ENCODE measurements at places on chromosomes 5 and 9.

DNA sequence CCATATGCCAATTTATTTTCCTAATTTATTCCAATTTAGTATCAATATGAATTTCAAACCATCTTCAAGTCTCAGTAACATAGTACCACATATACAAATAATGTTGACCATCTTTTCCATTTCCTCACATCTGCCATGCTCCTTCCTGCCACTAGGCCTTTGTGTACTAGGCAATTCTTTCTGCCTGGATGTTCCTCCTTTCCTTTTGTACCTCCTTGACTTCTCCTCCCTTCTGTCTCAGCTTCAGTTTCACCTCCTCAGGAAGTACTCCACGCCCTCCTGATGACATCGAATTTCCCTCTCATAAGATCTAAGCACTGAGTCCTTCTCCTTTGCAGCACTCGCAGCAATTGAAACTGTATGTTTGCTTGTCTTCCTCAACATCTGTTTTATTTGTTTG, 53.9 kb downstream of the MEF2C start:
- no peak for DNase-seq

GRCh38 chr9:3477236-3477834, 48.5 kb downstream of the RFX3 start:
- DNase-seq, result no peak

DNA sequence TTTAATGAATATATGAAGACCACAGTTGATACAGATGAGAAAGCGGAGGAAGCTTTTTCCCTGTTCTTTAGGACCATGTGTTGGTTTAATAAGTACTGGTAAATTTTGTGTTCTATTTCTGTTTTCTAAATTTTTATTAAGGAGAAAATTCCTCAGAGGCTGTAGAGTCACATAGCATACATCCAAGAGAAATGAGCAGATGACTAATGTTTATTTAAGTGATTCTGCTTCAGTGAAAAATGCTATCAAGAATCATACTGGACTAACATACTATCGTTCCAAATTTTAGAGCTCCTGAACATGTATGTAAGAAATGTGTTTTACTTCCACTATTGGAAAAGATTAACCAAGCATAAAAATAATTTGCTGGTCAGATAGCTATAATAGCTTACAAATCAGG, 115.0 kb downstream of the KIAA1958 start:
- no peak for DNase-seq

- DNase-seq, result no peak
These were observed 23.5 kb downstream of the PDGFRB start for GRCh38 chr5:150131978-150132694.

- DNase-seq, result no peak
These were observed 154.3 kb upstream of the RAI14 start for GRCh38 chr5:34501840-34502239.

DNA sequence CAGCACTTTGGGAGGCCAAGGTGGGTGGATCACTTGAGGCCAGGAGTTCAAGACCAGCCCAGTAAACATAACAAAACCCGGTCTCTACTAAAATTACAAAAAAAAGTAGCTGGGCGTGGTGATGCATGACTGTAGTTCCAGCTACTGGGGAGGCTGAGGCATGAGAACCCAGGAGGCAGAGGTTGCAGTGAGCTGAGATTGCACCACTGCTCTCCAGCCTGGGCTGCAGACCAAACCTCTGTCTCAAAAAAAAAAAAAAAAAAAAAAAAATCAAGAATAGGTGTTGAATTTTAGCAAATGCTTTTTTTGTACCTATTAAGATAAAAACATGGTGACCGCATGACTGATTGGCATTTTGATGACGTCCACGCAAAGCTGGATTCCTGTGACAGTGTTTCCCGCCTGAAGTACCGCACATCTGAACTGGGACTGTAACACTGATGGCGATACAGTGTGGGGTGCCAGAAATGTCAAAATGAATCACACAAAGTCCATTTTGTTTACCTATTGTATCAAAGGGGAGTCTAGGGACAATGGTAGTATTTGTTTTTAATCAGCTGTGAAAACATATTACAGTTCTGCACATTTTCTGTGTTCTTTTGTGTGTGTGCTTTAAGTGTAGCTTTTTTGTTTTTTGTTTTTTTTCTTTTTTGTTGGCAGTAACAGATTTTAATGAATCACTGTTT, 23.2 kb upstream of the TBC1D9B start:
- no peak for DNase-seq

DNA sequence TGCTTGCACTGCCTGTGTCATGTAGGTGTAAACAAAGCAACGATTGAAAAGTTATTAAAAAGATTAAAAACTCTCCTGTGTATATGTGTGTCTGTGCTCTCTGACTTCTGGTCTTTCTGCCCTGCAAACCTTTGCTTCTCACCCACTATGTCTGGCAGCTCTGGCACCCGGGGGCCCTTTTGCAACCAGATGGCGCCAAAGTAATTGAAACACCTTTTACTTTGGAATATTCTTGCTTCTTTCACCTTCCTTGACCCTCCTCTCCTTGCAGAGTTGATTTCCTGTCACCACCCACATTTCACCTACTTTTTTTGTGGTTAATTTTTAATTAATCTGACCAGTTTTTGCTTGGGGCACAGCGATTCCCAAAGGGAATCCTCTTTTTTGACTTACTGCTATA, 275.5 kb downstream of the ARHGEF28 start:
- no peak for DNase-seq

DNA sequence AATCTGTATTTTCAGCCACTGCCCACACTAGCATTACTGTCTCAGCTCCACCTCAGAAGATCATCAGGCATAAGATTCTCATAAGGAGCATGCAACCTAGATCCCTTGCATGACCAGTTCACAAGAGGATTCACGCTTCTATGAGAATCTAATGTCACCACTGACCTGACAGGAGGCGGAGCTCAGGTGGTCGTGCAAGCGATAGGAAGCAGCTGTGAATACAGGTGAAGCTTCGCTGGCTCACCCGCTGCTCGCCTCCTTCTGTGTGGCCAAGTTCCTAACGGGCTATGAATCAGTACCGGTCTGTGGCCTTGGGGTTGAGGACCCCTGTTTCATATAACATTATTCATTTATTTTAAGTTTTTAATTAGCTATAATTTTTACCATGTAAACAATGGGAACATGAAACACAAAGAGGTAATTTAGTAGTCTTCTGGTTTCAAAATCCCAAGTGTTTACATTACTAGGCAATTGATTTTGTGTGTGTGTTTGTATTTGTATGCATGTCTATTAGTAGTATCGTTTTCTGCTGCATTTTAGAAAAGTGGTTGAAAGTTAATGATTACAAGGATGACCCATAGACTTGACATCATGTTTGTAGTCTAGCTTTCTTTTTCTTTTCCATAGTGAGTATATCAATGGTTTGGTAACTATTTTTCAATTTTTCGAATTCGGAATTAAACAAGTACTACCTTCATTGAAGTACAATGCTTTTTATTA, 159.4 kb downstream of the TENT4A start:
- DNase-seq, result no peak

GRCh38 chr9:37192803-37193202, 72.4 kb downstream of the ZCCHC7 start:
- DNase-seq, result no peak

DNA sequence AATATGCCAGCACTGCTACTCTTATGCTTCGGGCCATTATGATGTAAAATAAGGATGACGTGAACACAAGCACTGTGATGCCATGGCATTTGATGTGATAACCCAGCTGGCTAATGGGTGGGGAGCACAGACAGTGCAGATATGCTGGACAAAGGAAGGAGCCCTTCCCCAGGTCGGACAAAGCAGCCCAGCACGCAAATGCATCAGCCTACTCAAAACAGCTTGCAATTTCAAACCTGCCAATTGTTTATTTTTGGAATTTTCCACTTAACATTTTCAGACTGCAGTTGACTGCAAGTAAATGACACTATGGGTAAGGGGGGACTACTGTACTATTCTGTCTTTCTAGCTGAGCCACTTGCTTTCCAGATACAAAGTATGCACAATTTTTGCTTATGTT, 181.3 kb downstream of the DCP2 start:
- DNase-seq, result no peak
